Tibial nerve (tissue), 4 donors: ENCODE measurements at places on chromosomes 5 and 9.

DNA sequence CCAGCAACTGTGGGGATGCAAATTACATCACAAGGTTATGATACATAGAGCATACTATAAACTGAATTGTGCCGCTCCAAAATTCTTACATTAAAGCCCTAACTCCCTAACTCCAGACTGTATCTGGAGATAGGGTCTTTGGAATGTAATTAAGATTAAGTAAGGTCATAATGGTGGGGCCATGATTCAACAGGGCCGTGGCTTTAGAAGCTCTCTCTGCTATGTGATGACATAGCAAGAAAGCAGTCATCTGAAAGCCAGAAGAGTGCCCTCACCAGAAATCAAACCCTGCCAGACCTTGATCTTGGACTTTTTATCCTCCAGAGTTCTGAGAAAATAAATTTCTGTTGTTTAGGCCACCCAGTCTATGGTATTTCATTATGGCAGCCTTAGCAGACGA is 123.9 kb downstream of the FBXL17 start:
- H3K27ac ChIP-seq, result no peak overlapping the region
- H3K4me3 ChIP-seq, result no peak overlapping the region
- no peak for DNase-seq
- H3K4me1 ChIP-seq, result no peaks in the 10 kb centered on the region

- no peak overlapping the region for H3K4me3 ChIP-seq
- H3K36me3 ChIP-seq, result no peaks in the 10 kb centered on the region
- H3K4me1 ChIP-seq, result no peaks in the 10 kb centered on the region
- H3K27me3 ChIP-seq, result no peaks in the 10 kb centered on the region
- DNase-seq, result no peak
- H3K27ac ChIP-seq, result no peak overlapping the region
These were observed 413.5 kb downstream of the TLE4 start for GRCh38 chr9:79985264-79985663.

- no peak for DNase-seq
- no peaks in the 10 kb centered on the region for H3K27me3 ChIP-seq
- H3K27ac ChIP-seq, result no peak overlapping the region
- no peak overlapping the region for H3K4me3 ChIP-seq
These were observed 251.8 kb downstream of the CWC27 start for GRCh38 chr5:65020492-65020891.

- peaks cover 5% of the 10 kb centered on the region for H3K36me3 ChIP-seq
- no peak for DNase-seq
- H3K4me1 ChIP-seq, result no peaks in the 10 kb centered on the region
- no peak overlapping the region for H3K27ac ChIP-seq
- peaks cover 39% of the 10 kb centered on the region for H3K27me3 ChIP-seq
- H3K4me3 ChIP-seq, result no peak overlapping the region
These were observed 23.0 kb upstream of the ZNF782 start for GRCh38 chr9:96877269-96877668.

GRCh38 chr9:90010793-90011192 is 406.0 kb downstream of the GADD45G start:
- no peaks in the 10 kb centered on the region for H3K4me1 ChIP-seq
- no peak overlapping the region for H3K27ac ChIP-seq
- no peak overlapping the region for H3K4me3 ChIP-seq
- no peaks in the 10 kb centered on the region for H3K27me3 ChIP-seq
- DNase-seq, result no peak

- H3K27ac ChIP-seq, result no peak within 1 kb of the TSS
- no peaks in the 10 kb centered on the region for H3K27me3 ChIP-seq
- DNase-seq, result no peak
- H3K4me3 ChIP-seq, result no peak within 1 kb of the TSS
- H3K4me1 ChIP-seq, result no peaks in the 10 kb centered on the region
These were observed at the start of gene ZNF474 for GRCh38 chr5:122129306-122129705. Gene ZNF474 (plus strand): TSS chr5:122129546. CDS start chr5:122151991, 22,445 bp downstream.

- no peak for DNase-seq
- no peaks in the 10 kb centered on the region for H3K27me3 ChIP-seq
- H3K4me1 ChIP-seq, result no peaks in the 10 kb centered on the region
- H3K36me3 ChIP-seq, result no peaks in the 10 kb centered on the region
- peak overlapping the region; percentile 35 for H3K27ac ChIP-seq
These were observed 172.2 kb upstream of the ANKRD55 start for GRCh38 chr5:56405116-56405908.

- no peaks in the 10 kb centered on the region for H3K36me3 ChIP-seq
- no peaks in the 10 kb centered on the region for H3K27me3 ChIP-seq
- no peak overlapping the region for H3K4me3 ChIP-seq
- H3K27ac ChIP-seq, result no peak overlapping the region
- peaks cover 12% of the 10 kb centered on the region for H3K4me1 ChIP-seq
These were observed 46.1 kb downstream of the ENC1 start for GRCh38 chr5:74594137-74595040.
